Urinary bladder (tissue), 4 donors: ENCODE measurements at places on chromosomes 7 and 10.

GRCh38 chr10:100828738-100829096 lies 83.3 kb downstream of the PAX2 start:
- no peak for DNase-seq

DNA sequence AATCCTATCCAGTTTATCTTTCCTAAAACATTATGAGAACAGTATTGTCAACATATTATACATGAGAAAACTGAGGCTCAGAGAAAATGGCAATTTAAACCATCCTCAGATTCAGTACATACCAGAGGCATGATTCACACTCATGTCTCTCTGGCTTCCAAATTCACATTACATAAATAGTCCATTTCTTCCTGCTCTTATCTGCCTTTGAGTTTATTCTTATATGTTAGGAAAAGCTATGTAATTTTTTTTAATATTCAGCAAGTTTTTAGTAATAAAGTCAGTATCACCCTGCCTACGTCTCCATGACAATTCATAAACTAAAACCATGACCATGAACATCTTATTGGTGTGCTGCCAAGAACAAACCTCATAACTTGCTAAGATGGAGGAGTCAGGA lies 1260.2 kb upstream of the SORCS1 start:
- DNase-seq: no peak

GRCh38 chr10:12709521-12709963 lies 292.0 kb downstream of the CCDC3 start:
- DNase-seq: no peak

DNA sequence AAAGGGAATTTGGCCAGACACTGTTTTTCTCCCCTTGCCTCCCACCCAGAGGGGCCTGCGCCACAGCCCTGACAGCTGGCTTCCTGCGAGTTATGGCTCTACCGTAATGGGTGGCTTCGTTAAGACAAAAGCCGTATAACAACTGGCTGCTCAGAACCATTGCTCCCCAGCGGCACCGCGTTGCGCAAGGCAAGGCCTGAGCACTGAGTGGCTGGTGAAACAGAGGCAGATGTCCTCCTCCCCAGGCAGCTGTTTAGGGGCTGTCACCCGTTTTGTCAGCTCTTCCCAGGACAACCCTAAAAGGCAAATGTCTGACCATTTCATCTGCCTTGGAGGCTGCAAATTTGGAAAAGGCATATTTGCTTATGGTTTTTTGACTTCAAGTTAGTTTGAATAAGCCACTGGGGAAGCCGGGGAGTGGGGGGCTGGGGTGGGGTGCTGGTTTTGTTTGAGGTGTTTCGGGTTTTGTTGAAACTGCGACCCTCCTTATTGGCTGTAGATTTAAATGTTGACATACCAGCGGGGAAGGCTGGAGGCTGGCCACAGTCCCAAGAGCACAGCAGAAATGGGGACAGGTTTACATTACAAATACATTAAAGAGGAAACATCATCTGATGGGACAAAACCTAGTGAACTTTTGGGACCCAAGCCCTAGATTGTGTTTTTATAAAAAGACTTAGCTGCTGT lies 681 bp upstream of the SPOCK2 start:
- DNase-seq: no peak

DNA sequence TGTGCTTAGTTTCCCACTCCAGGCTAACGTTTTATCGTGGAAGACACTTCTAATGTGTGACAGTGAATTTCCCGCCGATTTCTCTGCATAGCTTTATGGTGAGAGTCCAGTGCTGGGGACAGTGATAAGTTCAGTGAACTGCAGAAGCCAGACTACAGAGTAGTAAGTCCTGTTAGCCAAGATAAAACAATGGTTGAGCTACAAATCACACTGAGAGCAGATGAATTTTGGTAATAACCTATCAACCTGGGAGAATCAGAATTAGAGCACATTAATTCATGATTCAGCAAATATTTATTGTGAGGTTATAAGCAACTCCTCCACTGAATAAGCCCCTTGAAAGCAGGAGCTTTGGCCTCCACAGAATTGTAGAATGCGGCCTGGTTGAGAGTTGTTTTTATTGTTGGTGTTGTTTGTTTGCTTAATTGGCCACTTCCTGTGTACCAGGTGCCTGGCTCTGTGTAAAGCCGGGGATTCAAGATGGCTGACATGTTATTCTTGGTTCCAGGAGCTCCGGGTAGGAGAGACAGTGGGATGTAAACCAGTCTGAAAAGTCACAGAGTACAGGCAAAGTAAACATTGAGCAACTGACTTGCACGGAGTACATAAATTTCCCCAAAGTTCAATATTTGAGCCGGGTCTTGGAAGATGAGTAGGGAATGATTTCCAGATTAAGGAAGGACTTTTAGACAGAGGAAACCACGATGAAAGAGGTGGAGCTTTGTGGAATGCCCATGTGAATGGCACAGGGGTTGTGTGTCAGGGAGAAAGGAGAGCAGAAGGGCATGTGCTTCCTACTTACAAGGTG lies 112.7 kb downstream of the SNX10 start:
- DNase-seq: no peak

DNA sequence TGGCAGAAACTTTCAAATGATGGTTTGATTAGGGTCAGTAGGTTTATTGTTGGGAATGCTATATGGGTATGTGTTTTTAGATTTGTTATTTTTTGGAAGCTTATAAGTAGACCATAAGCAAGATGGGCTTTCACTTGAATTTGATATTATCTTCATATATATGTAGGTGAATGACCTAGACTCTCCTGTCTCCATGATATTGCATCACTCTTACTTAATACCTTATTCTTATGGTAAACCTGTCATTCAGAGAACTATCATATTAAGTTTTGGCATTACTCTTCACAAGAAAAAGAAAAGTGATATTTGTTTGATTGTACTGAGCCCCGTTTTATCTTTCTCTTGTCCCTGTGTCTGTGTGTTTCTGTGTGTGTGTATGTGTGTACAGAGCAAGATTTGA lies 17.3 kb downstream of the HSPA14 start:
- no peak for DNase-seq
